Heart right ventricle (tissue), 16 donors: ENCODE measurements at places on chromosomes 1 and 21.

DNA sequence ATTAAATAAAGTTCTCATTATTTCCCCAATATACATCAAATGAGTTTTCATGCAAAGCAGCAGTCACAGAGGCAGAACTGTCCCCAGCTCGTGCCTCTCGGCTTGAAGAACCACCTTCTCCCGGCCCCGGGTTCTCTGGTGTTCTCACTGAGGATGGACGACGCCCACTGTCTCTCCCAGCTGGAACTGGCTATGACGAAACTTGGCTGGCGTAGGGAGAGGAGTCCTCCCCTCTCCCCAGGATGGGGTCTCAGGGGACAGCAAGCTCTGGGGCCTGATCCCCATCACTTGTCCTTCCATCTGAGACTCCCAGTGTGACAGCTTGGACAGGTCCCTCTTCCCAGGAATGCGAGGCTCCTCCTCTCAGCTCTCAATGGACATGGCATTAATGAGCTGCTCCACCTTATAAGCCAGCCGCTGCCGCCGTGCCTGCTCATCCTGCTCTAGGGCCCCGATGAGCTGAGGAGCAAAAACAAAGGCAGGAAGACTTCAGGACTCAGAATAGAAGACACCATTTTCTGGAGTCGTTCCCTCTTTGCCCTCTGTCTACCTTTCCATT lies 116.0 kb upstream of the CD34 start:
- no peak for DNase-seq

DNA sequence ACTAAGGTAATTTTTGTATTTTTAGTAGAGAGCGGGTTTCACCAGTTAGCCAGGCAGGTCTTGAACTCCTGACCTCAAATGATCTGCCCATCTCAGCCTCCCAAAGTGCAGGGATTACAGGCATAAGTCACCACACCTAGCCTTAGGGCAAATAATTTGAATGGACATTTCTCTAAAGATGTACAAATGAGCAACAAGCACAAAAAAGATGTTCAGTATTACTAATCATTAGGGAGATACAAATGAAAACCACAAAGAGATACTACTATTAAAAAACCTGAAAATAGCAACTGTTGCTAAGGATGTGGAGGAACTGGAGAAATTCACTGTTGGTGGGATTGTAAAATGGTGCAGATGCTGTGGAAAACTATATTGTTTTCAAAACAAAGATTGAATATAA lies 79.1 kb downstream of the GABPA start:
- no peak for DNase-seq

DNA sequence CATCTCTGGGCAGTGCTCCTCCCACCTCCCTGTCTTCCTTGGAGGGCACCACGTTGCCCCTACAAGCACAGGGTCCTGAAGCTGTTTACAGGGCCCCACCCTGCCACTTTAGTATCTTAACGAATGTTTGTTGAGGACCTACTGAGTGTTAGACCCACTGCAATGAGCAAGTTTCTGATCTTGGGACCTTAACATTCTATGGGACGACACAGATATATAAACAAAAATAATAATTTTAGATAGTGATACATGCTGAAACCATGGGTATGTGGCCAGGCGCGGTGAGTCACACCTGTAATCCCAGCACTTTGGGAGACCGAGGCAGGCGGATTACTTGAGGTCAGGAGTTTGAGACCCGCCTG lies 10.1 kb downstream of the ENTREP3 start:
- DNase-seq, result no peak

DNA sequence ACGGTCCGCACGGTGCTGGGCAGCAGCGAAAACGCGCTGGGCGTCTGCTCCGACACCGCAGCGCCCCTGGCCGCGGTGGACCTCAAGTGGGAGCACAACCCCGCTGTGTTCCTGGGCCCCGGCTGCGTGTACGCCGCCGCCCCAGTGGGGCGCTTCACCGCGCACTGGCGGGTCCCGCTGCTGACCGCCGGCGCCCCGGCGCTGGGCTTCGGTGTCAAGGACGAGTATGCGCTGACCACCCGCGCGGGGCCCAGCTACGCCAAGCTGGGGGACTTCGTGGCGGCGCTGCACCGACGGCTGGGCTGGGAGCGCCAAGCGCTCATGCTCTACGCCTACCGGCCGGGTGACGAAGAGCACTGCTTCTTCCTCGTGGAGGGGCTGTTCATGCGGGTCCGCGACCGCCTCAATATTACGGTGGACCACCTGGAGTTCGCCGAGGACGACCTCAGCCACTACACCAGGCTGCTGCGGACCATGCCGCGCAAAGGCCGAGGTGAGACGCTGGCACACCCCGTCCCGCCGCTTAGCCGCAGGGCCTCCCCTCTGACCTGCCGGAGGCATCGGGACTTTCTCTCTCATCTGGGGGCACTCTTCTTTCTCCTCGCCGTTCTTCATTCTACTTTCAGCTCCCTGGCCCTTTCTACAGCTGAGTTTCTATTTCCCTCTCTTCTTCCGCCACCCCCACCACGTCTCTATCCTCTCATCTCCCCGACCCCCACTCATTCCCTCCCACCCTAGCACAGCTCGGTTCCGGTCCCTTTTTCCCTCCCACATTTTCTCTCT lies 1.0 kb downstream of the NPR1 start:
- no peak for DNase-seq

DNA sequence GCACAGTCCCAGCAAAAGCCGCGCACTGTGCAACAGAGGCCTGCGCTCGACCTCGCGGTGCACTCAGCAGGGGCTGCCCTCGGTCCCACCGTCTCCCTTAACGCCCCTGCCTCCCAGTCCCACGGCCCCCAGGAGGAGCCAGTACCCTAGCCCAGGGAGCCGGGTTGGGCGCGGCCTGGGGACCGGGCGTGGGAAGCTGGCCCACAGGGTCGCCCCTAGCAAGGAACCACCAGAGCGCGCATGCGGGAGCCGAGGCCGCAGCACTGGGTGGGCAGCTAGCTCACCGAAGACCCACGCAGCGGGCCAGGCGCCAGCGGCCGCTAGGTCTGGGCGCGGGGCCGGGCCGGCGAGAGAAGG lies 21.6 kb upstream of the ZNF678 start:
- peak; percentile 23 for DNase-seq

- DNase-seq, result peak; percentile 29
Measured at GRCh38 chr1:211920141-211920572, 89.6 kb upstream of the LPGAT1 start.

DNA sequence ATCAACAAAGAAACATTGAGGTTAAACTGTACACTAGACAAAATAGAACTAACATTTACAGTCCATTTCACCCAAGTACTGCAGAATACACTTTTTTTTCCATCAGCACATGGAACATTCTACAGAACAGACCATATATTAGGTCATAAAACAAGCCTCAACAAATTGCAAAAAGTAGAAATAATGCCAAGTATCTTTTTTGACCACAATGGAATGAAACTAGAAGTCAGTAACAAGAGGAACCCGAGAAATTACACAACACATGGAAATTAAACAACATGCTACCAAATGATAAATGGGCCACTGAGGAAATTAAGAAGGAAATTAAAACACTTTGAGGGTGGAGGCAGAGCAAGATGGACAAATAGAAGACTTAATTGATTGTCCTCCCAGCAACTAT lies 8.4 kb upstream of the C1orf185 start:
- DNase-seq, result no peak

DNA sequence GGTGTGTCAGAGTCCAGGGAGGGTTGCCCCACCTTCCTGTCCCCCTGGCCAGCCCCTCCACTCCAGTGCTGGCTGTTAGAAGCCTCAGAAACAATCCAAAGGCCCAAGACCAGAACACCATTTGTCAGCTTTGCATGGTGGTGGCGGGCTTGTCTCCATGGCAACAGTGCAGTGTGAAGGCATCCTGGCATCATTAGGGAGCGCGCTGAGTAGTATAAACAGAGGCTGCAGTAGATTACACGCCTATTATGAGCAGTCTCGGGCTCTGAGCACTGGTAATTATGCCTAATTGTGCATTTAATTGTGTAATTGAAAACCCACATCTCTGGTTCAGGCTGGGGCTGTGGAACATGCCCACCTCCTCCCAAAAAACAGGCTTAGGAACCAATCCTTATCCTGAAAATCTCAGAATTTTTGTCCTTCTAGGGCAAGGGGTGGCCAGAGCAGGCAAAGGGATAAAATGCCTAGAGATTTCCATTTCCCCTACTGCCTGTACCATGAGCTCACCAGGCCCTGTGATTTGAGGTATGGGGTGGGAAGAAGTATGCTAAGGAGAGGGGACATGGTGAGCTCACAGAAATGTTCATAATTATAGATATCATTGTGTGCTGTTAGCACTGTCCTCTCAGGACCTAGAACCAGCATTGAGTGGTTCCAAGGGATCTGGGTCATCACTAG lies 11.7 kb downstream of the NKAIN1 start:
- no peak for DNase-seq

- peak; percentile 55 for DNase-seq
Measured at GRCh38 chr1:9901148-9902059, 8.7 kb downstream of the CTNNBIP1 start.

DNA sequence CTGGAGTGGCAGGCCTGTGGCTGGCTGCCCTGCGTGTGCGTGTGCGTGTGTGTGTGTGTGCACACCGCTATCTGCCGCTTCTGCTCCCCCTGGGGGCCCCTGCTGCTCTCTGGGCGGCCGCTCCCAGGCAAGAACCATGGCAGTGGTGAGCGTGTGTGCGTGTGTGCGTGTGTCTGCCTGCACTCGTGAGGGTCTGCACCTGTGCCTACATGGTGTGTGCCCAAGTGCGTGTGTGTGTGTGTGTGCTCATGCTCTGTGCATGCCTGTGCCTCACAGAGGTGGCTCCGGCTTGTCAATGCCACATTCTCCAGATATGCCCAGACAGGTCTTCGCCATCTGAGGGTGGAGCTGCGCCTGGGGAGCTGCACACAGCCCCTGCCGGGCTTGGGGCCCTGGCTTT lies 18.7 kb upstream of the PEX10 start:
- DNase-seq, result no peak

- DNase-seq, result no peak
Measured at GRCh38 chr21:44767834-44768831, 33.5 kb downstream of the UBE2G2 start.

DNA sequence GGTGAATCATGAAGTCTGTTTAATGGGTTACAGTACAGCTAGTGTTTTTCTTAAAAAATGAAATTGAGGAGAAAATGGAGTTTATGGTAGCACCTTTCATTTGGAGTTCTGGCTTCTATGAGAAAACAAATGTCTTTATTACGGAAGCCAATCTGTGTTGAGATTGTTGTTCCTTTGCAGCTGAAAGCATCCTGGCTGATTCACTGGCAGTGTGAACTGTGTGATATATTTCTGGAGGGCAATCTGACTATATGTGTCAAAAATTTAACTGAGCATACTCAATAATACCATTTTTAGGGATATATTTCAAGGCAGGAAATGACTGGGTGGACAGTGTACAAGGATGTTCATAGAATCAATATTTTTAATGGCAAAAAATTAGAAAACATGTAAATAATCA lies 46.6 kb upstream of the LYST start:
- DNase-seq, result no peak

- no peak for DNase-seq
Measured at GRCh38 chr1:57132993-57133622, 167.3 kb upstream of the C8B start.

DNA sequence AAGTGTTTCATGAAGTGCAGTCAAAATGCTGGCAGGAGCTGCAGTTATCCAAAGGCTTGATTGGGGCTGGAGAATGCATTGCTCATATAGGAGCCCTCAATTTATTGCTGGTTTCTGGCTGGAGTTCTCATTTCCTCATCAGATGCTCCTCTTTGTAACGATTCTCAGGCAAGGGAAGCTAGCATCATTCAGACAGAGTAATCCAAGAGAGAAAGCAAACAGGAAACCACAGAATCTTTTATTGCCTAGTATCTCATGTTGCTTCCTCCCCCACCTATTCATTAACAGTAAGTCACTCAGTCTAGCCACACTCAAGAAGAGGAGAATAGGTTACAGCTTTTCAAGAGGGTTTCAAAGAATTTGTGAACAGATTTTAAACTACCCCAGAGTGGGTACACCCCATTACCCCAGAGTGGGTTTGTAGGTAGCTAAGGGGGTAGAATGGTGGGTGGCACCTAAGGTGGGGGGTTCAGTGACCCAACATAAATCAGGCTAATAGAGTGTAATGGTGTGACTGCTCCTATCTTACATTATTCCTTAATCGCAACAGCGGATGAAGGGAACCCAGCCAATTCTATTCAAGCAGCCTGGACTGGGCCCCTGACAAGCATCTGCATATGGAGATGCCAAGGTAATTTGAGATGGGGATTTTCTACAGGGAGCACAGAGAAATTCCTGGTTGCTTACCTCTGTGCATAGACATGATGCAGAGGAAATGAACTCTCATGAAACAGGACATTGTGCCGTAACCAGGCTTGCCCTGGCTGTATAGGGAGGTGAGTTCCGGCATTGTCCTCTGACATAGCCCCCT lies 67.1 kb downstream of the KCNJ15 start:
- DNase-seq, result no peak

DNA sequence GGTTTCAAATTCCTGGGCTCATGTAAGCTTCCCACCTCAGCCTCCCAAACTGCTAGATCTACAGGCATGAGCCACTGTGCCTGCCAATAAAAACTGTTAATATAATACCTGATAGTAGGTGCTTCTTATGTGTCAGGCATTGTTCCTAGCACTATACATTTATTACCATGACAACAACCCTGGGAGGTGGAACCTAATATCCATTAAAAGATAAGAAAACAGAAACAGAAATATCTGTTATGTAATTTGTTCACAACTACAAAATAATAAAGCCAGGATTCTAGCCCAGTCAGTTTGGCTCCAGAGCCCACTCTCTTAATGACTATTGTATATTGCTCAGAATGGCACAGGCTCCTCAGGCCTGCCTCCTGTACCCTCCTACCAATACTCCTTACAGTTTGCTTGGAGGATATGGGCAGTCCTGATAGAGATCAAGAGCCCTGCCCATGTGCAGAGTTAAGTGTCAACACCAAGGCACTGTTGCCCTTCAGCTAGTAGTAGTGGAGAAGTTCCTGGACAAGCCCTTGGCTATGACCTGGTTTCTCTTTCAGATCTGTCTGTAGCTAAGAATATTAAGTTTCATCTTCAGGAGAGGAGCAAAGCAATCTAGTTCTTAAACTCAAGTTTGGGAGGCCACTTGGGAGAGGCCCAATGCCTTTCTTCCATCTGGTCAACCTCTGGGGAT lies 22.4 kb downstream of the RPL5 start:
- DNase-seq, result no peak

- no peak for DNase-seq
Measured at GRCh38 chr1:233654658-233655280, 40.9 kb downstream of the KCNK1 start.

- no peak for DNase-seq
Measured at GRCh38 chr1:113479713-113480676, 89.7 kb downstream of the MAGI3 start.

DNA sequence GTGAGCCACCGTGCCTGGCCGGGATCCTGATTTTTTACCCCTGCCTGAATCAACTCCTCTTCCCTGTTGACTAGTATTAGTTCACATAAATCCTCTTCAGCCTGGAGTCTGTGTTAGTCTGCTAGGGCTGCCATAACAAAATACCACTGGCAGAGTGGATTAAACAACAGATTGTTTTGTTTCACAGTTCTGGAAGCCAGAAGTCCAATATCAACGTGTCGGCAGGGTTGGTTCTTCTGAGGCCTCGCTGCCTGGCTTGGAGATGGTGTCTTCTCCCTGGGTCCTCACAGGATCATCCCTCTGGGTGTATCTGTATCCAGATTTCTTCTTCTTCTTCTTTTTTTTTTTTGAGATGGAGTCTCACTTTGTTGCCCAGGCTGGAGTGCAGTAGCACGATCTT lies 18.2 kb downstream of the DOP1B start:
- DNase-seq, result no peak
